Activated T-helper 1 cell treated with anti-CD3 and anti-CD28 coated beads, Interleukin-12 subunit alpha, Interleukin-12 subunit beta, Interleukin-2, Interleukin-4 antibody, amounts not matched to agents 30 ng/mL and 10 ng/mL and 1 ng/mL, durations not matched to agents 14 hours and 24 hours and 36 hours (primary cell): ENCODE measurements at places on chromosomes 12 and 14.

DNA sequence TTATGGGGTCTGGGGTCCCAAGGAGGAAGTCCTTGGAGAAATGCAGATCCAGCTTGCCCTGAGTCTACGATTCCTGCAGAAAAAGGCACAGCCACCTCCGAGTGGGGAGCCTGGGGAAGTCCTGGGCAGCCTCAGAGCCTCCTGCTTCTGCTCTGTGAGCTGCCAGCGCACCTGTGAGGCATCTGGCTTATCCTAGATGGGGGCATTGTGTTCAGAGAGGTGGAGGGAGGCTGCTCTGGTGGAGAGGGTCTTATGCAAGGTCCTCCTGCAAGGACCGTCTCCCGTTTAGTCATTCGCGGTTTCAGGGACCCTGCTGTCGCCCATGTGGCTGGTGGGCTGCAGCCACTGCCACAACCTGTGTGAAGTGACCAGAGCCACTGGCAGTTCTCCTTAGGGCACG, 53.0 kb upstream of the PRMT8 start:
- no peak for DNase-seq
- peaks cover 1% of the 10 kb centered on the region for H3K4me1 ChIP-seq
- peaks cover 6% of the 10 kb centered on the region for H3K27me3 ChIP-seq
- H3K4me3 ChIP-seq: no peak overlapping the region

GRCh38 chr12:14452865-14453264, 87.4 kb downstream of the ATF7IP start:
- peaks cover 65% of the 10 kb centered on the region for H3K4me1 ChIP-seq
- H3K4me3 ChIP-seq: peak overlapping the region; percentile 46
- peak overlapping the region; percentile 84 for H3K27ac ChIP-seq
- DNase-seq: no peak
- peaks cover 55% of the 10 kb centered on the region for H3K36me3 ChIP-seq

- no peak overlapping the region for H3K4me3 ChIP-seq
- no peaks in the 10 kb centered on the region for H3K27me3 ChIP-seq
- no peak overlapping the region for H3K27ac ChIP-seq
Observed at GRCh38 chr14:21501568-21501967, 9.6 kb downstream of the METTL3 start.

GRCh38 chr14:68922201-68922621, 56.9 kb downstream of the ACTN1 start:
- DNase-seq: no peak
- H3K4me1 ChIP-seq: peaks cover 17% of the 10 kb centered on the region
- peaks cover 16% of the 10 kb centered on the region for H3K36me3 ChIP-seq

DNA sequence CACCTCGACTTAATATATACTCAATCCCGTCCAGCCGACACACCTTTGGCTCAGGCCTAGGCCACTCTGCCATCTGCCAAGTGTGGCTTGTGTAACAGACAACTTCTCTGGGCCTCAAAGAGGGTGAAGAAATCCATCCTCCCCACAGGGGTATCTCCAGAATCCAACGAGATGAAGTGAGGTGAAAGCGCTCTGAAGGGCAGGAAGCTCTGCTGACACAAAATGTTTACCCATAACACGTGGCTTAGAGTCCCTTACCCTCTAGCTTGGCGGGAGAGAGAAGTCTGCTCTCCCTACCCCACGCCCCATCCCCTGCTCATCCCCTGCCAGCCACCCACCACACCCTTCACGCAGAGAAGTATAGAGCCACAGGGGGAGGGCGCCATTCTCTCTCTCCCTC, 13.0 kb downstream of the ZBTB39 start:
- peaks cover 18% of the 10 kb centered on the region for H3K4me1 ChIP-seq
- no peak for DNase-seq
- H3K27ac ChIP-seq: no peak overlapping the region
- peaks cover 3% of the 10 kb centered on the region for H3K36me3 ChIP-seq
- H3K4me3 ChIP-seq: no peak overlapping the region

DNA sequence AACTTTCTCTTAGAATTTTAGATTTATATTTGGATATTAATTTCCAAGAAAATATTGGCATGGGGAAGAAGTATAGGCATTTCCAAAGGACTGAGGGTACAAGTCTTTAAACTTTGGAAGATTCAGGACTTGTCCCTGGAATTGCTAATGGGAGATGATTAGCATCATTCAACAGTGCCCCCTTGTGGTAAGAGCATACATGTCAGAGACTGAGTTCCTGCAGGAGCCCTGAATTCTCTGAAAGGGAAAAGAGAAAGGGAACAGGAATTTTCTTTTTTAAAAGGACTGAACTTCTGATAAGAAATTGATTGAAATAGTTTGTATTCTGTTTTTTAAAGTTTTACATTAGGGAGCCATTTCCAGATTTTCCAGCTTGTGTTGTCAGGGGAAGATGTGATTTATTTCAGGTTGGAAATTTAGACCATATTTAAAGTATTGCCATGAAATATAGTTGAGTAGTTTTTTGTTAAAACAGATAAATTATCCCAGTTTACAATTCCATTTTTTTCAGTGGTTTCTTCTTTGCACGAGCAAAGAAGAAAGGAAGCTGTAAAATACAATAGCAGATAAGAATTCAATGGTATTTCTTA, 44.0 kb upstream of the REP15 start:
- no peak overlapping the region for H3K27ac ChIP-seq
- no peak overlapping the region for H3K4me3 ChIP-seq
- H3K27me3 ChIP-seq: no peaks in the 10 kb centered on the region
- H3K4me1 ChIP-seq: peaks cover 42% of the 10 kb centered on the region

- no peak for DNase-seq
- peaks cover 18% of the 10 kb centered on the region for H3K4me1 ChIP-seq
- peak overlapping the region; percentile 63 for H3K4me3 ChIP-seq
- H3K36me3 ChIP-seq: no peaks in the 10 kb centered on the region
Observed at GRCh38 chr12:56081393-56082347, 1.7 kb downstream of the ERBB3 start.

- no peaks in the 10 kb centered on the region for H3K27me3 ChIP-seq
- H3K4me3 ChIP-seq: no peak overlapping the region
- H3K27ac ChIP-seq: no peak overlapping the region
- no peak for DNase-seq
Observed at GRCh38 chr12:85949253-85949652, 75.2 kb downstream of the NTS start.

DNA sequence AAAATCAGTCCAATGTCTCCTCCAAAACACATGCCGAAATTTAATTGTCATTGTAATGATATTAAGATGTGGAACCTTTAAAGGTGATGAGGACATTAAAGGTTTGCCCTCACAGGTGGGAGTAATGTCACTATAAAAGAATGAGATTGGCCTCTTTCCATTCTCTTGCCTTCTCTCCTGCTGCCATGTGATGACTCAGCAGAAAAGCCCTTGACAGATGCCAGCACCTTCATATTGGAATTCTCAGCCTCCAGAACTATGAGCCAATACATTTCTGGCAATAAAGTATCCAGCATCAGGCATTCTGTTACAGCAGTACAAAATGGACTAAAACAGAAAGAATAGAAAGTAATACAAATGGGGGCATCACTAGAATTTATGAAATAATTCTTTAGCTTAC, 609.7 kb downstream of the SLC16A7 start:
- H3K27ac ChIP-seq: no peak overlapping the region
- no peaks in the 10 kb centered on the region for H3K36me3 ChIP-seq
- H3K4me1 ChIP-seq: no peaks in the 10 kb centered on the region
- no peaks in the 10 kb centered on the region for H3K27me3 ChIP-seq
- no peak for DNase-seq

GRCh38 chr14:76428611-76429010, 52.7 kb downstream of the ESRRB start:
- no peak overlapping the region for H3K27ac ChIP-seq
- H3K4me3 ChIP-seq: no peak overlapping the region
- peaks cover 4% of the 10 kb centered on the region for H3K27me3 ChIP-seq
- no peaks in the 10 kb centered on the region for H3K4me1 ChIP-seq
- no peaks in the 10 kb centered on the region for H3K36me3 ChIP-seq

- peaks cover 12% of the 10 kb centered on the region for H3K27me3 ChIP-seq
- H3K36me3 ChIP-seq: no peaks in the 10 kb centered on the region
- H3K4me1 ChIP-seq: peaks cover 8% of the 10 kb centered on the region
- H3K4me3 ChIP-seq: no peak overlapping the region
- no peak for DNase-seq
Observed at GRCh38 chr12:54759751-54760150, 94.6 kb upstream of the MUCL1 start.

DNA sequence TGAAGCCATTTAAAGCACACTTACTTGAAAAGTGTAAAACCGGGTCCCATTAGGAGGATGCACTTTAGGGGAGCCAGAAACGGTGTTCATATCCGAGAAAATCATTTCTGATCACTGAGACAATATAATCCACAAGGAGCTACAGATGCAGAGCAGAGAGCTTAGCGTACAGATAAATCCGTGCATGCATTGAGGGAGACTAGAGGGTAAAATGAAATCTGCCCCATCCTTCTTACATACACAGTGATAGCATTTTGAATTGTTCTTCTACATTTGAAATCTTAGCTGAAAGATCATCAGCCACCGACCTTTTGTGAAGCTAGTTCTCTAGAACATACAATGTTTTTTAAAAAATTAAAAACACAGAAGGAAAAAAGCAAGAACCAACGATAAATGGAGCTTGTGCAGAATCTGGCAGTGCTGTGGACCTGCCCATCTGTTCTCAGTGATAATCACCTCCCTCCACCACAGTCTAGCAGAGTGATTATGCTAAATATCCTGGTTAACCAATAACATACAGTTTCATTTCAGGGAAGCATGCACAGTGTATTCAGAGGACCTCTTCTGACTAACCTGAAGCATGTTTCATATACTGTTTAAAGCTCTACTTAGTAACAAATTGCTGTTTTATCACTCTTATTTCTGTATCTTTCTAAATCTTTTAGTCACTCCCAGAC, 161.1 kb downstream of the PPFIA2 start:
- no peak for DNase-seq
- no peak overlapping the region for H3K27ac ChIP-seq
- H3K4me3 ChIP-seq: no peak overlapping the region
- H3K36me3 ChIP-seq: no peaks in the 10 kb centered on the region

DNA sequence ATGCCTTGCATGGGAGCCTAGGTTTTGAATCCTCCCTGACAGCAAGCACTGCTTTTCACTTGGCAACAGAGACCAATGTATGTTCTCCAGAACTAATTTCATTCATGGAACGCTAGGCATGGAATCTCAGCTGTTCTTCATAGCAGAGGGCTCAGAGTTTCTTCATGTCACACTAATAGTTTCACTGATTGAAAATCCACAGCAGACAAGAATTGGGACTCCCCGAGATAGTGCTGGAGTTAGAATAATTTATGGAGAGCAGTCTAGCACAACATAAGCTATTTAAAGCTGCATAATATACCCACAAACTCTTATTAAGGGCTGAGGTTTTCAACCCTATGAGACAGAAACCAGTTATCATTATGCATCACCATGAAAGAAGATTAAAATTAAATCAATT, 342.5 kb downstream of the TMEM132D start:
- peaks cover 13% of the 10 kb centered on the region for H3K4me1 ChIP-seq
- no peak overlapping the region for H3K4me3 ChIP-seq
- H3K27ac ChIP-seq: no peak overlapping the region

DNA sequence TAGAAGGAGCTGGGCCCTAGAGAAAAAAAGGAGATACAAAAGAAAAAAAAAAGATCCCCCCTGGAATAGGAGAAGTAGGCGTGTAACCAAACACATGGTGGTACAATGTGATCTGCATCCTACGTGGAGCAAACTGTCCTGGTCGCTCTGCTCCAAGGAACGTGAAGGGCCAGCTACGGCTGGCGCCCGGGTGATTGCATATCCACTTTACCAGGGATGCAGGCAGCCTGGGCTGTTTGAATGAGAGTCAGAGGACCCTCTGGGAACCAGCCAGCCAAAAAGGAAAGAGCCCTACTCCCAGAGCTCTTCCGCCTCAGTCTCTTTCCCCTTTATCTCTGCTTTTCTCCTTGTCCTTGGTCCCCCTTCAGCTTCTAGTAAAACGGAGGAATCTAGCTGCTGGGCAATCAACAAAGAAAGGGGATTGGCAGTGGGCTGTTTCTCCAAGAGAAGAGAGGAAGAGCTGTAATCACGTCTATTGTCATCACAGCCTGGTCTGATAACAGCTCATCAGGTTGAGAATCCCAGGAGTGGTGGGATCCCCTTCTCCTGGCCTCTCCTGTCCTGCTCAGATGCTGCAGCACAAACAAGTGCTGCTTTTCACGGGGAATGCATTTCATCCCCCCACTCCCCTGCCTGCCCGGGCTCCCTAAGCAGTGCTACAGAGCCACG, 156.0 kb downstream of the ADCK1 start:
- no peak overlapping the region for H3K4me3 ChIP-seq
- no peaks in the 10 kb centered on the region for H3K4me1 ChIP-seq
- H3K36me3 ChIP-seq: no peaks in the 10 kb centered on the region
- H3K27ac ChIP-seq: no peak overlapping the region
- H3K27me3 ChIP-seq: peaks cover 12% of the 10 kb centered on the region
- no peak for DNase-seq

DNA sequence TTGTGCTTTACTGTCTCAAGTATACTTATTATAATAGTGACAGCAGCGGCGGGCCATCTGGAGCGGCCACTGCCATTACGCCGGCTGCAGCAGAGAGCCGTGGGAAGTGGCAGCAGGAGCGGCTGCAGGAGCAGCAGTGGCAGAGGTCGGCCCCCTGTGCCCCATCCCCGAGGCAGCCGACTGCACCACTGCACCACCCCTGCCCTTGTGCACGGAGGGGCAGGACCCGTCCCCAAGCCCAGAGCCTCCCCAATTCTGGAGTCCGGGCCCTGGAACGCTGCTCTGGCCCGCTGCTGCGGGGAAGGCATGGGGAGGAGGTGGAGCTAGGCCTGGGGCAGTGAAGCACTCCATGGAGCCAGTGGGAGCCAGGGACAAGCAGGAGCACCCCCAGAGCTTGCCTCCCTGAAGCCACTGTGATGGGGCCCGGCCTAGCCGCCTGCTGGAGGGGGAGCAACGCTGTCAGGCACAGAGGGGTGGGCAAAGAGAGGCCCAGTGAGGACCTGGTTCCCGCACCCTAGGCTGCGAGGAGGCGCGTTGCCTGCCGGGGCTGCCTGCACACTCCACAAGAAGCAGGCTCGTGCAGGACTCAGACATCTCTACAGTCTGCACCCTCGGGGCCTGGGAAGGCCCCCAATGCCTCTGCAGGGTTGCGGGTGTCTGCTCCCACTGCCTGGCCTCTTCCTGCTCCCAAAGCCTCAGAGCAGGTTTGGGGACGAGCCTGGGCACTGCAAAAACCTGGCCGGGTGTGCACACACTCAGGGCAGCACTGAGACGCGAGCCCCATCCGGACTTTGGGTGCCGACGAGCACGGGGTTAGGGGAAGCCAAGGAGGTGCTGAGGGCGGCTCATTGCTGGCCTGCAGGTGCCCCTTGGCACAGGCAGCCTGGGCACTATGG, 74.2 kb upstream of the RASSF8 start:
- H3K36me3 ChIP-seq: no peaks in the 10 kb centered on the region
- H3K4me1 ChIP-seq: no peaks in the 10 kb centered on the region
- H3K27me3 ChIP-seq: no peaks in the 10 kb centered on the region
